Effector CD4-positive, alpha-beta T cell (primary cell): ENCODE measurements at places on chromosomes 1 and 21.

DNA sequence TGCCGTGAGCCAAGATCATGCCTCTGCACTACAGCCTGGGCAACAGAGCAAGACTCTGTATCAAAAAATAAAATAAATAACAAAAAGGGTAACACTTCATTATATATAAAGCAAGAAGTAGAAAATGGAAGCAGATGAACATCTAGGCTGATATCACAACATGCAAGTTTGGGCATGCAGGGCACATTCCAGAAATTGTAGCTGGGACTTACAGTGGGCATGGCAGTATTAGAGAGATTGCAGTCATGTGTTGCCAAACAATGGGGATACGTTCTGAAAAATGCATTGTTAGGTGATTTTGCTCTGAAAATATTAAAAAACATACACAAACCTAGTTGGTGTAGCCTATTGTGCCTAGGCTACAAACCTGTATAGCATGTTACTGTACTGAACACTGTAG lies 441.0 kb upstream of the PRMT6 start:
- DNase-seq: no peak

DNA sequence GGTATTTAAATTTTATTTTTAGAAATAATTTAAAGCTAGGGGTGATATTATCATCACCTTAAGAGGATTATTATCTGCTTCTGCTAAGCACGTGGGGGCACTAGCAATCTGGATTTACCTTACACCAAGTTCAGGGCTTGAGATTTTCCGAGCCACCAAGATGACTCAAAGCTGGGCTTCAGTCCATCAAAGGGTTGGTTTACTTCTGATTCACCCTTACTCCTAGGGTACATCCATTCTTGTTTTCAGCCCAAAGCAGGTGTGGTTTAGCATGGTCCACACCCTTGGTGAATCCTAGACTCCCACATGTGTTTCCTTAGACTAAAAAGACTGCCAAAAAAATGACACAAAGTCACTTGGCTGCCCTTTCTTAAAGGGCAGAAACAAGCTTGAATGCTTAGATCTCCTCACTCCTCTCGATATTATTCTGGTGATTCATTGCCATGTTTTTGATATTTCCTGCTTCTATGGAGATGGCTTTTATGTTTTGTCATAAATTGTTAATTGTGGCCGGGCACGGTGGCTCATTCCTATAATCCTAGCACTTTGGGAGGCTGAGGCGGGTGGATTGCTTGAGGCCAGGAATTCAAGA lies 9.8 kb upstream of the PRSS38 start:
- no peak for DNase-seq

- no peak for DNase-seq
Measured at GRCh38 chr1:174789399-174789798, 210.3 kb upstream of the CACYBP start.

DNA sequence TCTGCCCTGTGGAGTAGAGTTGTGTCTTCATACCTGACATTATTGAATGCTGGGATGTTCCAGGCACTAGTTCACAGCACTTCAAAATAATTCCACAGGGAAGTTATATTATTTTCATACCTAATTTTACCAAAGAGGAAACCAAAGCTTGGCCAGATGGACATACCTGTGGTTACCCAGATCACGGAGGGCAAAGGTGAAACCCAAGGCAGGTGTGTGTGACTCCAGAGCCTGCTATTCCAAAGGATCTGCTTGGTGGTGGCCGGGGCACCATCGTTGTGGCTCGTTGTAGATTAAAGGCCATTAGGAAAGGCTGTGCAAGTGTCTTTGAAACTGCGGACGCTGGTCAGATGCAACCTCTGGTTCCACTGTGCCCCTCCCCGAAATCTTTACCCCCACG lies 108.6 kb downstream of the ZBTB18 start:
- DNase-seq: no peak

DNA sequence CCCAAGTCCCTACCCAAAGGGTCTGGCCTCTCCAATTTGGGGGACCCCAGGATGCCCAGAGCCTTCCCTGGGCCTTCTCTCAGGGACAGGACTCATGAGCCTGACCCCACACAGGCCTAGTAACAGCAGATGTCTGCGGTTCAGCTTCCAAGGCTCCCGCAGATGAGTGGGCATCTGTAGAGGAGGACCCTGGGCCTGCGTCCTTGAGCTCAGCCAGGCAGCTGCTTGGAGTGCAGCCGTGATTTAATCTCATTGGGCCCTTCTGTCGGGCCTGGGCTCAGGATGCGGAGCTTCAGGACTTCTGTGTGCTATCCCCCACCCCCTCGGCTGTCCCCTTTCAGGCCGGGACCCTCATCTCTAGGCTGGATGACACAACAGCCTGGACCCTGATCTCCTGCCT lies 35.4 kb downstream of the IGSF21 start:
- no peak for DNase-seq

DNA sequence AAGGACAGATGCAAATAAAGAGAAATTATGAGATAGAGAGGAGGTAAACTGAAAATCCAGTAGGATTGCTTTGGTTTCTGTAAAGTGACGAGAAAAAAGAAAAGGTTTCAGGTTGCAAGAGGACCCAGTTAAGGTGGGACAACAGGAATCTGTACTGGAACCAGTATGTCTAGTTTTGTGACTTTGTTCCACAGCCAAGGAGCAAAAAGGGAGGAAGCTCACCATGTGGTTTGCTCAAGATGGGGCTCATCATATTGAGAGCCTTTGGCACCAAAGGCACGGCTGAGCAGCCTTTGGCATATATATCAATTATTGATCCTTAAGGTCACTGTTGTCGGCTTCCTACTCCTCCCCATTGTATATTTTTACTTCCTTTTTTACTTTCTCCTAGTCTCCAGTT lies 1.8 kb upstream of the ZDHHC18 start:
- no peak for DNase-seq

DNA sequence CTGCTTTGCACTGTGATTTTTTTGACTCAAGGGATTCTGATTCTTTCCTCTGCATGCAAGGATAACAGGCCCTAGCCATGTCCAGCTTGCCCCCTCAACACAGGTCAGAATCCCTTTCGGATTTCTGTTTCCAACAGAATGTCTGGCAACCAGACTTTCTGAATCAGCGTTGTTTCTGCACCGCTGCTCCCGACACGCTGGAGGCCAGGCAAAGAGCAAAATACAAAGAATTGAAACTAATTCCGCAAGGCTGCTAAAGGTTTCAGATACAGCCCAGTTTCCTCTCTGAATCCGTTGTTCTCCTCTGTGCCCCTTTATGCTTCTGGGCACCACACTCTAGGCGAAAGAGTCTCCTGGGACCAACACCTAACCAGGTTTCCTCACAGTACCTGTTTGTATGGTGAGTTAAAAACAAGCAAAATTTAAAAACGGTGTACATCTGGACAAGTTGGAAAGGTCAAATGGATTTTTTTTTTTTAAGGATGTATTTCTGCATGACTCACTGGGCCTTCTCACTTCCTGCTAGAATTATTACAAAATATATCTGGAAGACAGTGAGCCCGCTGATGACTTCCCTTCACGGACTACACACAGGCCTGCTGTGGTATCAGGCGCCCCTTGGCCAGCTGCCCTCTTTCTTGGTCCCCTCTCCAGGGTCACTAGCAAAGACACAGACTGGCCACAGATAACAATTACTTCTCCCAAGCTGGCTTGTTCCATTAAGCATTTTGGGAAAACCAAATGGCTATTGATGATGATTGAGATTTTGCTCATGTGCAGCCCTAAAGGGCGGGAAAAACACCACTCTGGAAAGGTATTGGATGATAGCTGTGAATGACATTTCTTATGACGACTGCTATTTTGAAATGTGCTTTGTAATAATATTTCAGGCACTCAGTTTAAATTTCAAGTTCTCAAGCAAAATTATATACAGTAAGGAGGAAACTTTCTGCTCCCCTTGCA lies 118.3 kb downstream of the TGFB2 start:
- DNase-seq: no peak

DNA sequence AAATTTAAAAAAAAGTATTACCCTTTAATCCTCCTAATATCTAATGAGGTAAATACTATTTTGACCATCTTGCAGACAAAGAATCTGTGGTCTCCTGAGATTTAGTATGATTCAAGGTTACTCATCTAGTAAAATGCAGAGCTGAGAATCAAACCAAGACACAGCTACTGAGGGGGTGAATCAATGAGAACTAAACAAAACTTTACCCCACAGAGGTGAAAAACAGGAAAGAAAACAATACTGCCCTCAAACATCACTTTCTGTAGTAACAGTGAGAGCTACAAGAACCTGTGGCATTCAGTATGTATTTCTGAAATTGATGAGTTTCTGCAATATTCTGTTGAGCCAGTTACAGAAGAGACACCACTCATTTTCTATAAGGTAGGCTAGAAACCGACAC lies 85.1 kb downstream of the JAK1 start:
- DNase-seq: no peak

DNA sequence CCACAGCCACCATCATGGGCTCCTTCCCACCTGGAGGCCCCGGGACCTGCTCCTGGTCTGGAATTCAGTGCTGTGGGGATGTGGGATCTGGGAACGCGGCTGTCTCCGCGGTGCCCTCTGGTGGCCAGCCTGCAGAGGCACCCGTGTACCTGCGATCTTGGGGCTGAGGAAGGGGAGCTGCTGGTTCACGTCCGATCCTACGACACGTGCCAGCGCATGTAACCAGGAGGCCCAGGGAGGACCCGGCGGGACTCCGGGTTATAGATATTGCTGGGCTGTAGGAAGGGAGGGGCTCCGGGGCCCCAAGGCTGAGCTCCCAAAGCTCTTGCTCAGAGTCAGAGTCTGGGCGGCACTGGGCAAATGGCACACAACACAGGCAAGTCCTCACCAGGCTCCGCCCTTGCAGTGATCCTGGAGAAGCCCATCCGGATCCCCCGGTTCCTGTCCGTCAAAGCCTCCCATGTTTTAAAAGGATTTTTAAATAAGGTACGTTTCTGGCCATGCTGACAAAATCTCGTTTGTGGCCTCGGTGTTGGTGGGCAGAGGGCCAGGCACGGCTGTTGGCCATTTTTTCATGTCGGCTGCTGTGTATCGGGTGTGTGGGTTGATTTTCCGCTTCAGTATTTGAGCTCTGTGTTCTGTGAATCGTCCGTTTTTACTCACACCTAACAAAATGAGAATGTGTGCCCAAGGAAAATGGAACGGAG lies 20.1 kb downstream of the FAAP20 start:
- DNase-seq: no peak

- no peak for DNase-seq
Measured at GRCh38 chr1:207015791-207016190, 16.8 kb downstream of the C1orf116 start.
